Activated B cell treated with CpG ODN at 0.5 μM for 24 hours (primary cell): ENCODE measurements at places on chromosomes 13 and 19.

- no peak for DNase-seq
- peaks cover 42% of the 10 kb centered on the region for H3K4me1 ChIP-seq
- H3K4me3 ChIP-seq: peak overlapping the region; percentile 35
- no peak overlapping the region for H3K27ac ChIP-seq
- no peaks in the 10 kb centered on the region for H3K27me3 ChIP-seq
- H3K36me3 ChIP-seq: peaks cover 4% of the 10 kb centered on the region
These were observed 1.9 kb downstream of the RRAS start for GRCh38 chr19:49637821-49638738.

- peaks cover 29% of the 10 kb centered on the region for H3K36me3 ChIP-seq
- H3K4me3 ChIP-seq: peak overlapping the region; percentile 99
- no peak for DNase-seq
- peak overlapping the region; percentile 96 for H3K27ac ChIP-seq
These were observed 734 bp upstream of the TRMT1 start for GRCh38 chr19:13117176-13117771.

- no peaks in the 10 kb centered on the region for H3K4me1 ChIP-seq
- no peaks in the 10 kb centered on the region for H3K36me3 ChIP-seq
- H3K27ac ChIP-seq: no peak overlapping the region
- DNase-seq: no peak
- H3K4me3 ChIP-seq: no peak overlapping the region
These were observed 276.7 kb downstream of the SLC7A1 start for GRCh38 chr13:29318741-29319140.

DNA sequence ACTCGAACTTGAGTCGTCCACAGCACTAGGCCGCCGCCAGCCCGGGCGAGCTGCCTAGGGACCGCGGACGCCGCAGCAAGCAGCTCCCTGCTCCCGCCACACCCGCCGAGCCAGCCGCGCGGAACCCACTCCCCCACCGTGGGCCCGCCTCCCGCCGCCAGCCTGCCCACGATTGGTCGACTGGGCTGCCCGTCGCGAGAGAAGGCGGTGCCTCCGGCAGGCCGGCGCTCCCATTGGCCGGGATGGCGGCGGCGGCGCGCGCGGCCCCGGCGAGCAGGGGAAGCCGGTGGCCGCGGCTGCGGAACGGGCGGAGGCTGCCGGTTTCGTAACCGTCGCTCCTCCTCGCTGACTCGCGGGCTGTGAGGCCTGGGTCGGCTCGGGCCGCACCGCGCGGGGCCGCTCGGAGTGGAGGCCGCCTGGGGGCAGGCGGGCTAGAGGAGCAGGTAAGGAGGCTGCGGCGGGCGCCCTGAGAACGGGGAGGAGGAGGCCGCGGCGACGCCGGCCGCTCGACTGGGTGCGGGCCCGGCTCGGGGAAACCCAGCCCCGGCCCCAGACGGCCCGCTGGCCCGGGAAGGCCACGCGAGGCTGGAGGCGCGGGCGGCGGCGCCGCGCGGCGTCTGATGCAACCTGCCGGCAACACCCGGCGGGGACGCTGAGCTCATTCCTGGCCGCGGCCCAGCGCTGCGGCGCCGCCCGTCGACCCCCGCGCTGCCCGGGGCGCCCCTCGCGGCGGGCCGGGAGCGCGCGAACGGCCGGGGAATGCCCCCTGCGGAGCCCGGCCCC is at the start of gene CEBPG:
CEBPG (plus strand) TSS at position 257 of the 783 bp plus-strand sequence. CDS start 5,531 bp downstream, outside the sequence.
- peak within 1 kb of the TSS; percentile 93 for H3K27ac ChIP-seq
- H3K36me3 ChIP-seq: peaks cover 25% of the 10 kb centered on the region
- H3K4me1 ChIP-seq: peaks cover 50% of the 10 kb centered on the region
- H3K27me3 ChIP-seq: no peaks in the 10 kb centered on the region
- peak; percentile 99 for DNase-seq

DNA sequence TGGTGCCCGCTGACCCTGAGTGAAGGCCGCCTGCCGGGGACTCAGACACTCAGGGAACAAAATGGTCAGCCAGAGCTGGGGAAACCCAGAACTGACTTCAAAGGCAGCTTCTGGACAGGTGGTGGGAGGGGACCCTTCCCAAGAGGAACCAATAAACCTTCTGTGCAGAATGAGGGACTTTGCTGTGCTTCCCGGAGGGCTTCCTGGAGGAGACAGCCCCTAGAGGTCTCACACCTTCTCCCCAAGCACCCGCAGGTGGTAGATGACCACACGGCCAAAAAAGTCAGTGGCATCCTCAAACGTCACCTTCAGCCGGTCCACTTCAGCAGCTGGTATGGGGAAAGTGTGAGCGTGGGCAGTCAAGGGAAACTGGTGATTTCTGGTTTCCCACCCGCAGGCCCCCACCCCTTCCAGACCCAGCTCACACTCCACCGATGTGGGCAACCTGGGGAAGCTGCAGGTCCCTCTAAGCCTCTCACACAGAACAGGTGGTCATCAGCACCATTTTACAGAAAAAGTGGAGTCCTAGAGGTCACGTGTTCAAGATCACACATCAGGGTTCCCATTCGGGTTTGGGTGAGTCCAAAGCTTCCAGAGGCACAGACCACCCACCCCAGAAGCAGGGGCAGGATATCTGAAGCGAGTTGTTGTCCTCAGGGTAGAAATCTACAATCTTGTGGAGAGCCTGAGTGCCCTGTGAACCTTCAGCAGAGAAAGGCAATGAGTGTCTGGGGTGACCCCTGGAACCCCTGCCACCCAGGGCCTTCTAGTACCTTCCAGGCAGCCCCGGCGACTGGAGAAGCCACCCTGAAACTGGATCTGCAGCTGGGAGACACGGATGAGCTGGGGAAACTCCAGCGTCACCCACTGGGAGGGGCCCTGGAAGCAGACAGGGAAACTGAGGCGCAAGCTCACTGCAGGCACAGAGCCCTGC is 1.2 kb downstream of the NR2C2AP start:
- H3K27ac ChIP-seq: peak overlapping the region; percentile 86
- peaks cover 2% of the 10 kb centered on the region for H3K27me3 ChIP-seq
- H3K36me3 ChIP-seq: peaks cover 41% of the 10 kb centered on the region
- peaks cover 27% of the 10 kb centered on the region for H3K4me1 ChIP-seq

GRCh38 chr13:60627071-60627686 is 230.2 kb downstream of the TDRD3 start:
- no peaks in the 10 kb centered on the region for H3K36me3 ChIP-seq
- no peak overlapping the region for H3K4me3 ChIP-seq
- peaks cover 2% of the 10 kb centered on the region for H3K27me3 ChIP-seq
- H3K27ac ChIP-seq: no peak overlapping the region
- DNase-seq: no peak
- H3K4me1 ChIP-seq: no peaks in the 10 kb centered on the region

DNA sequence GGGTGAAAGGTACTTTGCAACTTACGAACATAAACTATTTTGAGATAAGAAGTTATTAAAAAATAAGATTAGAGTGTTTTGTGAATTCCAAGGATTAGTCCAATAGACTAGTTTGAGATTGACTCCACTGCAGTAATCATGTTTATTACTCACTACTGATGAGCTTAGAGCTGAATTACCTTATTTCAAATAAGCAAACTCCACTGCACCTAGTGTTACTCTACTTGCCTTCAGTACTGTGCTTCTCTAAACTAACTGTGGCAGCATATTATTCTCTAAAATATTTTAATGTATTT is 111.7 kb downstream of the MIPEP start:
- no peak for DNase-seq
- H3K36me3 ChIP-seq: peaks cover 9% of the 10 kb centered on the region
- no peak overlapping the region for H3K4me3 ChIP-seq
- no peak overlapping the region for H3K27ac ChIP-seq

GRCh38 chr19:50801107-50801506 is 10.9 kb downstream of the ACP4 start:
- no peaks in the 10 kb centered on the region for H3K27me3 ChIP-seq
- peaks cover 37% of the 10 kb centered on the region for H3K4me1 ChIP-seq
- no peak overlapping the region for H3K27ac ChIP-seq
- DNase-seq: no peak

DNA sequence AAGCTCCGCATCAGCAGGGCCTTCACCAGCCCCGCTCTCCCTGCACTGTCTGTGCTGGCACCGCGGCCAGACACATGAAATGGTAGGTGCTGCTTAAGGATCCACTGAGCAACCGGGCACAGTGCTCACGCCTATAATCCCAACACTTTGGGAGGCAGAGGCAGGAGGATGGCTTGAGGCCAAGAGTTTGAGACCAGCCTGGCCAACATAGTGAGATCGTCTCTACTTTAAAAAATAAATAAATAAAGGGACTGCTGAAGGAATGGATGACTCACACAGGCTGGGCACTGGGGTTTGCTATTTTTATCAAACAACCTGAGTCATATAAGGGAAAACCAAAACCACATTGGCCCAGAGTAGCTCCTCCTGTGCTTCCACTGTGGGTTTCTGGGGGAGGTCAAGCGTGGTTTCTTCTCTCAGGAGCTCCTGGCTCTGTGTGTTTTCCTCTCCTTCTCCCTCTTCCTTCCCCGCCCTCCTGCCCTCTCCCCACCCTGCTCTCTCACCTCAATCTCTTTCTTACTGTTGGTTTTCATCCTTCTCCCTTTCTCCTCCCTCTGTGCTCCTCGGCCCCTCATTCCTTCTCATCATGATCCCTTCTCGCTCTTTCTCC is 21.3 kb downstream of the VRK3 start:
- no peak for DNase-seq
- H3K27me3 ChIP-seq: no peaks in the 10 kb centered on the region
- peaks cover 82% of the 10 kb centered on the region for H3K36me3 ChIP-seq
- H3K4me1 ChIP-seq: peaks cover 3% of the 10 kb centered on the region
- no peak overlapping the region for H3K4me3 ChIP-seq

DNA sequence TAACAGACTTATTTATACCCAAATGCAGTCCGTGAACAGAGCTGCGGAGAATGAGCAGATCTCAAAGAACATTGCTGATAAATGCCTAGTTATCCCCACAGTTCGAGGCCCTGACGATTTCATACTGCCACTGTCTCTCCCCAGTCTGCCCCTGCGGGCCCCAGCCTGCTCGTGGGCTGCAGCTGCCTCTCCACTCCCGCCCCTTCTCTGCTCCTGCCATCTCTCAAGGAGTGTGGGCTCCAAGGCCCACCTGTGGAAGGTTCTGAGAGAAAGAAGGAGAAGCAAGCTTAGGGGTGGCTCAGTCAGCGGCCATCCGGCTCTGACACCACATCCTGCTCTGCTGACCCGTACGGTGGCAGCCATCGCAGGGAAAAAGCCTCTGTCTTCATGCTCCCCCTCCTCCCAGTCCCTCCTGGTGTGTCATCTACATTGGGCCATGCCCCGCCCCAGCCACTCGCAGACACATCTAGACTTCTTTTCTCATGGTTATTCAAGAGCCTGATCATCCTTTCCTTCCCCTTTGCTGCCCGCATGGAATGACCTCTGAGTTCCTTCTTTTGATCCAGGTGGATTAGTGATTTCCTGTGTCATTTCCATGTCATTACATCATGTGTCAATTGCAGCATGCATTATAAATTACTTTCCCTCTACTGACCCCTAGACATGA is 52.0 kb downstream of the EPS15L1 start:
- peak overlapping the region; percentile 1 for H3K27ac ChIP-seq
- H3K4me3 ChIP-seq: no peak overlapping the region
- no peaks in the 10 kb centered on the region for H3K27me3 ChIP-seq
- no peak for DNase-seq
- H3K36me3 ChIP-seq: peaks cover 81% of the 10 kb centered on the region

DNA sequence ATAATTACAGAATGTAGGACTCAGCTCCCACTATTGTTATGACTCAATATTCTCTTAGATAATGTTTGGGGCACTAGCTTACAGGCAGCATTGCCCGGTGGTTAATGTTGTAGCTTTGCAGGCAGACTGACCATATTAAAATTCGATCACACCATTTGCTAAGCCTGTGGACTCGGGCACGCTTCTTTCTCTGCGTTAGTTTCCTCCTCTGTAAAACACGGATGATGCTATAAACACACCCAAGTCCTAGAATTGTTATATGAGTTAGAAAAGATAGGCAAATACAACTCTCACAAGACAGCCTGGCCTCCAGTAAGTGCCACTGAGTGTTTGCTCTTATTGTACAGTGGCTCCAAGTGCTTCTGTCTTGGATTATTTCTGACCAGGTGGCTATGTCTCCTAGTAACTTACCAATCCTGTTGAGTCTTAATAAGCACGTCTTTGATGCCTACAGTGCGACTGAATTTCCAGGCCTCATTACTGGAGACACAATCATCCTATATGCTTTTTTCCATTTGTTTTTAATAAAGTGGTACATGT is 50.0 kb upstream of the ALOX5AP start:
- peaks cover 13% of the 10 kb centered on the region for H3K4me1 ChIP-seq
- no peak overlapping the region for H3K27ac ChIP-seq
- no peak for DNase-seq
- H3K36me3 ChIP-seq: no peaks in the 10 kb centered on the region

DNA sequence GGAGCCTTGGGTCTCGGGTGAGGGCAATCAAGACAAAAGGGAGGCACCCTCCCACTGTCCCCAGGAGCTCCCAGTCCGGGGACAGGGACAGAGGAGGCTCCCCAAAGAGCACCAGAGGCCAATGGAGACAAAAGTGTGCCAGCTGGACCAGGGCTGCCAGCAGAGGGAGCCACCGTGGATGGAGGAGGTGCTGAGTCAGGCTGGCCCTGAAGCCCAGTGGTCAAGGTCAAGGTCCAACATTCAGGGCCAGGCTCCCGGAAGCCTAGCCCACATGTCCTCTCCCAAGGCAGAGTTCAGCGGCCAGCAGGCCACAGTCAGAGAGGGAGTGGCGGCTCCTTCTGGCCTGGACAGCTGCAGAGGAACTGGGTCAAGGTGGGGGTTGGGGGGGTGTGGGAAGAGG is 8.4 kb downstream of the COL5A3 start:
- H3K27ac ChIP-seq: no peak overlapping the region
- H3K4me1 ChIP-seq: no peaks in the 10 kb centered on the region
- no peaks in the 10 kb centered on the region for H3K36me3 ChIP-seq
- H3K27me3 ChIP-seq: peaks cover 44% of the 10 kb centered on the region

- H3K27me3 ChIP-seq: no peaks in the 10 kb centered on the region
- DNase-seq: no peak
- no peak overlapping the region for H3K4me3 ChIP-seq
- H3K36me3 ChIP-seq: peaks cover 27% of the 10 kb centered on the region
- no peak overlapping the region for H3K27ac ChIP-seq
These were observed 12.1 kb upstream of the KLK14 start for GRCh38 chr19:51094696-51095279.

DNA sequence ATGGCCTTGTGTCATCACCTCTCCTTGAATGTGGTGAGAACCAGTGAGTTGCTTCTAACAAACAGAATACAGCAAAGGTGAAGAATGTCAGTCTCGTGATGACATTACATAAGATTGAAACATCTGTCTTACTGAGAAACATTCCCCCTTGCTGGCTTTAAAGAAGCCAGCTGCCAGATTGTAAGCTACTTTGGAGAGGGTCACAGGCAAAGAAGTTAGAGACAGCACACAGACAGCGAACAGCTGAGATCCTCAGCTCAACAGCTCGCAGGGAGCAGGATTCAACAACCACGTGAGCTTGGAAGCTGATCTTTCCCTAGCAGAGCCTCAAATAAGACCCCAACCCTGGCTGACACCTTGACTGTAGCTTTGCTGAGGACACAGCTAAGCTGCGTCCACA is 367.9 kb downstream of the LIG4 start:
- no peak overlapping the region for H3K27ac ChIP-seq
- H3K36me3 ChIP-seq: no peaks in the 10 kb centered on the region
- no peak overlapping the region for H3K4me3 ChIP-seq

DNA sequence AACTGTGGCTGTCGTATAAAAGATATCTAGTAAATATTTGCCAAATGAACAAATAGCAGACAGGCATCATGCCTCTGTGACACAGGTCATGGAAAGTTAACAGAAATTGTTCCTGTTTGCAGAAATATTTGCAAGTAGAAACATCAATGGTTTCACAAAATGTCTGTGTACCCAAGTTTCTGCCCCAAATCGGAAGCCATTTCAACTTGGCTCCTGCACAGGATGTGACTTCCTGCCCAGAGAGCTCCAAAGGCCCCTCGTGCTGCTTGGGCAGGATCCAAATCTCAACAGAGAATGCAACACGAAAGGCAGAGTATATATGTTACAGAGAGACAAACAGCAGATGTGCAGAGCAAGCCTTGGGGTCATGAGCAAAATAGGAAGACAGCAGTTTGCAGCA is 95.5 kb upstream of the SERP2 start:
- no peaks in the 10 kb centered on the region for H3K36me3 ChIP-seq
- H3K4me1 ChIP-seq: peaks cover 54% of the 10 kb centered on the region
- no peak for DNase-seq
- no peak overlapping the region for H3K4me3 ChIP-seq
- H3K27ac ChIP-seq: no peak overlapping the region
